ENCODE measurements at places on chromosomes 7 and 10. TPM values are rescaled to one million over a fixed set of nuclear protein-coding genes. Genes with fewer than 3 reads are reported as not detected.

LIPK gene
- not detected for total RNA-seq

SHH gene
- 0.16 TPM for total RNA-seq

DNA sequence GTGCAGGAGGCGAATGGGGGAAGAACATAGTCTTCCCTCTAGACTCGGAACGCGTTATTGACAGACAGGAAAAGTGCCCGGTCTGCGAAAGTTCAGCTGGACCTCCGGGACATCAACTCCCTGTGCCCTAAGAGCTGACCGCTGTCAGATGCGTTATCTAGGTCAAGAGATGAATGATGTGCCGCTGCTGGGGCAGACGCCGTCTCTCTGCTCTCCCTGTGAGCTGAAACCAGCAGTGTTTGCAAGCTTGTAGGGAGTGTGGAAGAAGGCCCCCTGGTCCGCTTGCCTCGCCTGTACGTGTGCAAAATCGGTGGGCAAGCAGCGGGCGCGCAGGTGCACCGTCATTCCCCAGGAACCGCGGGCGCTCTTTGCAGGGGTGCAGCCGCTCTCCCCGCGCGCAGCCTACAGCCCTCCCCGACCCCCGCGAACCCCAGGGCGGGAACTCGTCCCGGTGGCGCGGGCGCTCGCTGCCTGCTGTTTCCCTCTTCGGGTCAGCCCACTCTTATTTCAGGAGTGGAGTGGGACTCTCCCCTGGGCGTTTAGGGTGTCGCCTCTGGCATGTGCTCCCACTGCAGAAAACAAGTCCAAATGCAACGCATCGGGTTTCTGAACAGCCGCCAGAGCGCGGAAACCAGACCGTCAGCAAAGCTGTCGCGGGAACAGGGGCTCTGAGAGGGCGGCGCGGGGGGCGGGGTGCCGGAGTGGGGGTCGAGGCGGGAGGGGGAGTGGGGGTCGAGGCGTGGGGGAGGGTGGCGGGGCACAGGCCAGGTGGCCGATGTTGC lies 1.8 kb upstream of the PFKFB3 start:
- no peak for DNase-seq

- DNase-seq = no peak
These were observed 243.0 kb downstream of the CACNA2D1 start for GRCh38 chr7:82200601-82201000.

DNA sequence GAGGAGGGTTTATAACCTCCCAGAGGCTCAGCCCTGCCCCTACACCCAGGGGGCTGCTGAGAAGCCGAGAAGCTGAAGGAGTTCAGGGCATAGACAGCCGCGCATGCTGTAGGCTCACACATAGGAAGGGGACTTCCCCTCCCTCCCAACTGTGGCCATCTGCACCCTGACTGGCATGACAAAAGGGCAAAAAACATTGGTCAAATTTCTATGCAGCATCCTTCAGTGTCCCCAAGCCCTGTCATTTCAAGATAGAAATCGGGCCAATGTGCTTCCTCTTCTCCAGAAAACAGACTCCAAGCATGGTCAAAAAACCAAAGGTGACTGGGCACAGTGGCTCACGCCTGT lies 55.9 kb upstream of the MYL10 start:
- no peak for DNase-seq
